Ascending aorta (tissue), 2 donors: ENCODE measurements at places on chromosomes 4 and X. TPM values are rescaled to one million over a fixed set of nuclear protein-coding genes. Genes with fewer than 3 reads are reported as not detected.

NPY5R gene
- total RNA-seq = 6.1 TPM

FAM200B gene
- 34.9 TPM for total RNA-seq

SORBS2 gene
- total RNA-seq = 246 TPM

NPY2R gene
- total RNA-seq = not detected

NAA11 gene
- total RNA-seq = not detected

ITM2A gene
- total RNA-seq = 20.4 TPM
